ENCODE measurements at places on chromosomes 7 and 10.
A peak's percentile ranks its signal among the peaks of the same experiment; 100 is the strongest.

GRCh38 chr7:44056681-44057080 lies 8.7 kb downstream of the PGAM2 start:
- ATAC-seq: no peak

DNA sequence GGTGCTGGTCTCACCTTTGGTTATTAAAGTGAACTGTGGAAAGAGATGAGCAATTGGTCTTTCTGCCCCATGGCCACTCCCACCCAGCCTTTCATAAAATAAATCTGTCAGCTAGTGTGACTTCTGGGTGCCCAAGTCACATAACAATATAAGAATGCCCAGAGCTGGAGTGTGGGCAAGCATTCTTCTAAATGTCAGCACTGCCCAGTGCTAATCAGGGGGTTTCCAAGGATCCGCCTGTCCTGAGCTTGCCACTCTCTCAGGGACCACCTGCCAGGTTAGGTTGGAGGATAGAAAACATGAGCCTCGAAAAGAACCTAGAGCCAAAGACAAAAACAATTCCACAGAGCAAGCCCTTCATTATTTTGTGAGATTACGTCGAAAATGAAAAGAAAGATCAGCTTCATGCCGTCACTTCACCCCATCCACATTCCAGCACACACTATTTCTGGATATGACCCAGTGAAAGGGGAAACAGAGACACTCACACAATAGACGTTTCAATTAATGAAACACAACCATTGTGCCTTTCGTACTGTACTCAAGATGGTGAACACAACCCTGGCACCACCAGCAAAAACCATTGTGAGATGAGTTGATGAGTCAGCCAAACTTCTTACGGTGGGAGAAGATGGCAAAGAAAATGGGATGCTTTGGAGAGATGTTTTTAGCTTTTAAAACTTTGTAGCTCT lies 30.8 kb downstream of the SCRN1 start:
- ATAC-seq: no peak

GRCh38 chr10:85920311-85920710 lies 446.3 kb downstream of the GRID1 start:
- no peak for ATAC-seq

GRCh38 chr10:86178401-86179152 lies 188.0 kb downstream of the GRID1 start:
- no peak for ATAC-seq

DNA sequence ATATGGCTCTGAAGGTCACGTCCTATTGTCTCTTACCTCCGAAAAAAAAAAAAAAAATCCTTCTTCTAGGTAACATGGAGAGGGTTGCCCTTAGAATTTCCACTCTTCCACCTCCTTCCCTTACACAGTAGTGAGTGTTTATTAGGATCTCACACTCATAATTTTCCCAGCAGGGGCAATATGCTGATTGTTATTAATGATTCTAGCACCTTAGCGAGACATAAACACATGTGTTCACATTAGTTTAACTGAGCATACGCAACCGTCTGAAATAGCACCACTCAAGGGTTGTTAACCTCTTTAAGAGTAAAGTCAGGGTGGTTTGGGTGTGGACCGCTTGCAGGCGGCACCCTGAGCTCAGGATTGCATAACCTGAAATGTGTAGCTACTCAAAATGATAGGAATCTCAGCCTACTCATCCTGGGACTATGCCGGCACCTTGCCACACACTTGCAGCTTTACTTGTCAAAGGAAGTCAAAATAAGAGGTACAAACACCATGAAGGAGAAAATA lies 52.2 kb downstream of the CPEB3 start:
- ATAC-seq: no peak

DNA sequence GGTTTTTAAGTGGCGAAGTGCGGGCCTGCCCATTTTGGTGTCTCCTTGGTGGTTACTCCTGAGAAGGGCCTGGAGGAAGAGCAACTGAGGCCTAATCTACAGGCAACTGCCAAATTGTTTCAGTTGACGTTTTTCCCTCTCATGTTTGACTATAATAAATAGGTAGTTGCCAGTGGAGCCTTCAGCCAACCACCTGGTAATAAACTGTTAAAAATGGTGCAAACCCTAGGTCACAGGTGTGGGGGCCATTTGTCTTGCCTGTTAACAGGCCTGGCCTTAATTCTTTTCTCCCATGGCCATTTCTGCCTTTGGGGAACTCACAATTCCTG lies 3.7 kb downstream of the IKZF1 start:
- no peak for ATAC-seq

DNA sequence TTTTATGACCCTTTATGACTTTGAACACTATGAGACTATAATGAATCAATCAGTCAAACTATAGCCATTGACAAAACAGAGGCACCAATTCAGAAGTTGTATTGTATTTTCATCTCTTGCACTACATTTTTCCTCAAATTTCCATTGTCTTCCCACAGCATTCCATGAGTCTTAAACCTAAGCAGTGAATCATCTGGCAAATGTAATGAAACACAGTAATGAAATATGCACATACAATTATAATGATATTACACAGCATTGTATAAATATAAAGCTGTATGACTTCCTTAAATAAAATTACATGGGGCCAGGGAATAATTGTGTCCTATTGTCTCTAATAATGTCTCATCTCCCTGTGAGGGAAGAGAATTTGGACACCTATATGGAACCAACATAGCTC lies 45.0 kb downstream of the VWDE start:
- no peak for ATAC-seq

DNA sequence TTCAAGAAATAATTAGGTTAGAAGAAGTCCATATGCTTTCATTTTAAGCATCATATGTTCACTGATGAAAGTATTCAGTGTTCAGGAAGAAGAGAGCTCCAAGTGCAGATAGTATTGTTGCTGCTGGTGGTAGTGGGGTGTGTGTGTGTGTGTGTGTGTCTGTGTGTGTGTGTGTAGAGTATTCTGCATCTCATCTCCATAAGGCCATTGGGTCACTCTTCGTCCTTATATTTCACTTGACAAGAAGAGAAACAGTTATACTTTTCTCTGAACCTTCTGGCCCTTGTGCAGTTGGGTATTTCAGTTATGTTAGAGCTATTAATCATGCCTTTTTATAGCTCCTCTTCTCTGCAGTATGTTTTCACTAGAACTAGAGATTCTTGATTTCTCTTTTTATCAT lies 26.2 kb downstream of the ADAM22 start:
- no peak for ATAC-seq

DNA sequence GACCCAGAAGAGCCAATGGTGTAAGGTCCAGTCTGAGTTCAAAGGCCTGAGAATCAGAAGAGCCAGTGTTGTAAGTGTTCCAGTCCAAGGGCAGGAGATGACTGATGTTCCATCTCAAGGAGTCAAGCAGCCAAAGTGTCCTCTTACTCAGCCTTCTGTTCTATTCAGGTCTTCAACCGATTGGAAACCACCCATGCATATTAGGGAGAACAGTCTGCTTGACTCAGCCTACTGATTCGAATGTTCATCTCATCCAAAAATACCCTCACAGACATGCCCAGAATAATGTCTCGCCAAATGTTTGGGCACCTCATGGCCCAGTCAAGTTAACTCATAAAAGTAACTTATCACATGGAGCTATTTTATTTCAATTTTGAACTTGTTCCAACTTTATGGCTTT lies 2.9 kb upstream of the WDFY4 start:
- no peak for ATAC-seq

- ATAC-seq: no peak
Measured at GRCh38 chr7:82419200-82419599, 24.4 kb downstream of the CACNA2D1 start.

DNA sequence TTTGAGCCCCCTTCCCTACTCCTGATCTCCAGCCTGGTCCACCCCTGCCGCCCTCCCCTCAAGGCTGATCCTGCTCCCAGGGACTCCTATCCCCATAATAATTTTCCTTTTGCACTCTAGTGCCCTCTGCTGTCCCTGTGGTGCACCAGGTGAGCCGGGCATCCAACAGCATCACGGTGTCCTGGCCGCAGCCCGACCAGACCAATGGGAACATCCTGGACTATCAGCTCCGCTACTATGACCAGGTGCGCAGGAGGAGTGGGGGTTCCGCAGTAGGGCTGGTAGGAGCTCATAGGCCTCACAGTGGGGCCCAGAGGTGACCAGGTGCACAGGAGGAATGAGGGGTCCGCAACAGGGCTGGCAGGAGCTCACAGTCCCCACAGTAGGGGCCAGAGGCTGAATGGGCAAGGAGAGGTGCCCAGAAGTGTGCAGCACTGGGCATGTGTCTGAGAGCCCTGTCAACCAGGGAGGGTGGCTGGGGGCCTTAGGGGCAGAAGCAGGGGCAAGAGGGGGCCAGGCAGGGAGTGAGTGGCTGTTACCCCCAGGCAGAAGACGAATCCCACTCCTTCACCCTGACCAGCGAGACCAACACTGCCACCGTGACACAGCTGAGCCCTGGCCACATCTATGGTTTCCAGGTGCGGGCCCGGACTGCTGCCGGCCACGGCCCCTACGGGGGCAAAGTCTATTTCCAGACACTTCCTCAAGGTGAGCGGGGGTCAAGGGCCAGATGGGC lies 11.7 kb downstream of the EPHB6 start:
- no peak for ATAC-seq

- ATAC-seq: no peak
Measured at GRCh38 chr7:116588641-116589594, 64.1 kb downstream of the CAV1 start.

- no peak for ATAC-seq
Measured at GRCh38 chr7:12158334-12159060, 52.6 kb upstream of the TMEM106B start.

GRCh38 chr7:7923818-7924217 lies 44.8 kb upstream of the GLCCI1 start:
- no peak for ATAC-seq

DNA sequence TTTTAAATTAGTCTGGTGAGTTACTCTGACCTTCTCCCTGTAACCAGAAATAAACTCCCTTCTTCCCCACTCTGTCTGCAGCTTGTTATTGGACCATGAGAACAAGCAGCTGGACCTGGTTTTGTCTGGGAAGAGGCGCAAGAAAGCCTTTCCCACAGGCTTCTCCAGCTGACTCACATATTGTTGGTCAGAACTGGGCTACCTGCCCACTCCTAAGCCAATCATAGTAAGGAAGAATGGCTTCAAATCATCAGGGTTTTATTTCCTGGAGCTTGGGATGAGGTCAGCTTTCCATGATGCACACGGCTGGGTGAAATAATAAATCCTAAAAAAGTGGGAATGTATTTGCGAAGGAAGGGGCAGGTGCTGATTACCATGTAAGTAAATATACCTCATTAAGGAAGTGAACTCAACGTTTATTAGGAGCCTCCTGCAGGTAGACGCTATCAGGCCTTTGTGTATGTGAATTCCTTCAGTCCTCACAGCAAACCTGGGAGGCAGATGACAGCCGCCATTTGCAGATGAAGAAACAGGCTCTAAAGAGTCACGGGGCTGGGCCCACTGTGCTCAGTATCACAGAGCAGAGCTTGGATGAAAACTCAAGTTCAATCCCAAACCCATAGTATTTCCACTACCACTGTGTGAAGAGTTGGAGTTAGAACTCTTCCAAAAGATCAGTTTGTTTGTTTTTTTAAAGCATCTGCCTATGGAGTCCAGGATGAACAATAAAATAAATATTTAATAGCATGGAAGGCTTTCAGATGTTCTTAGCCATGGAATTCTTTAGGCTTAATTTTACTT lies 32.8 kb downstream of the IL15RA start:
- ATAC-seq: no peak

GRCh38 chr7:48035967-48036478 lies 680 bp downstream of the C7orf57 start:
- ATAC-seq: no peak

DNA sequence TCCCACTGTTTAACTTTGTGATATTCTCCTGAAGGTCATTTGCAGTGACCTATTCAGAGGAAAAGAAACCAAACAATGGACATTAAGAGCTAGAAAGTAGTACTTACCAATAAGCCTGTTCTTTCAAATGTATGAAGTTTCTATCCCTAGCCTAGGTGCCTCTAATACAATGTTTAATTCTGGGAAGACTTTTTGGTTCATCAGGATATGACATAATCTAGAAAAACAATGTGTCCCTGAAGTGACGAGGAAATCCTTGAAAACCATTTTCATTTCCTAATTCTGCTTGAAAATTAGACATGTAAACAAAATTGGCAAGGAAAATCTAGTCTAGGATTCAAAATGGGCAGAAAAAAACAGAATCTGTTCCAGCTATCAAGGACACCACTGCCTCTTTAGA lies 36.1 kb downstream of the ARHGAP19 start:
- no peak for ATAC-seq

- ATAC-seq: no peak
Measured at GRCh38 chr7:50721160-50721559, 61.5 kb downstream of the GRB10 start.

GRCh38 chr7:4170997-4171786 lies 510.9 kb upstream of the FOXK1 start:
- ATAC-seq: no peak

DNA sequence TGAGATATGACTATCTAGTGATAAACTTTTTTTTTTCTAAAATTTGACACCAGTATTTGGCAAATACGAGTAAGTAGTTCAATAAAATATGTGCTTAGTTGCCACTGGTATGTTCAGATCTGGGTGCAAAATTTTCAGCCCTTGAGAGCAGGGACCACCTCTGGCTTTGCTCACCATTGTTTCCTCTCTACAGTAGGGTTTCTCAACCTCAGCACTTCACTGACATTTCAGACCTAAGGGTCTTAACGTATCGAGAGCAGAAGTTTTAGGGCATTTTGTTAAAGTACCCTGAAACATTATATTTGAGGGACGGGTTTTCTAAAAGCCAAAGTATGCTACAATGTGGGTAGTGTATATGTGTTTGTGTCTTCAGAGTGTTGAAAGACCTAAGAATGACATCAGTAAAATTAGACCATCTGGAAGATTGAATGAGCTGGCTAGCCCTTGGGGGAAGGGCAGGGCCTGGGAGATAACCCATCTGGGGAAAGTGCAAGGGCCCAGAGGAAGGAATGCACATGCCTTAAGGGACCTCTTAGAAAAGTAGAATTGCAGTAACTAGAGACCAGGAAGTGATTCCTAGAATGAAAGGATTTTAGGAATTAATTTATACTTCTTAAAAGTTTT lies 11.8 kb downstream of the BZW2 start:
- no peak for ATAC-seq

DNA sequence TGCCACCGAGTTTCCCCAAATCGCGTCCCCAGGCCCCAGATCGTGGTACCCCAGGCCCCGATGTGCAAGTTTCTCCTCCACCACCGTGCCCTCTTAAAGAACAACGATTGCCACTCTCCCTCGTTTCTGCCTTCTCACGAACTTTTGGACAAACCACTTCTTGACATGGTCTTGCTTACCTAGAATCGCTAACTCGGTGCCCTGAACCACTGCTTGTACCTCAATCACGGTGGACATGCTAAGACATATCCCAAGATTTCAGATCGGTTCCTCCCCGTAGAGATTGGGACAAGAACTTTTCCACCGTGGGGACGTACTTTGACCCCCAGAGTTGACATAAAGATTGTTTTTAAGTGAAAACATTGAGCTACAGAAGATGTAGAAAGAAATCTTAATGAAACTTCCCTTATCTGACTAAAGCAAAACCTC lies 477 bp upstream of the ZC3HAV1 start:
- peak; percentile 14 for ATAC-seq

- no peak for ATAC-seq
Measured at GRCh38 chr10:128242641-128243040, 116.4 kb upstream of the MKI67 start.

- ATAC-seq: no peak
Measured at GRCh38 chr10:118034791-118035261, 11.9 kb downstream of the RAB11FIP2 start.
